ENCODE measurements at places on chromosomes 5 and 9.

DNA sequence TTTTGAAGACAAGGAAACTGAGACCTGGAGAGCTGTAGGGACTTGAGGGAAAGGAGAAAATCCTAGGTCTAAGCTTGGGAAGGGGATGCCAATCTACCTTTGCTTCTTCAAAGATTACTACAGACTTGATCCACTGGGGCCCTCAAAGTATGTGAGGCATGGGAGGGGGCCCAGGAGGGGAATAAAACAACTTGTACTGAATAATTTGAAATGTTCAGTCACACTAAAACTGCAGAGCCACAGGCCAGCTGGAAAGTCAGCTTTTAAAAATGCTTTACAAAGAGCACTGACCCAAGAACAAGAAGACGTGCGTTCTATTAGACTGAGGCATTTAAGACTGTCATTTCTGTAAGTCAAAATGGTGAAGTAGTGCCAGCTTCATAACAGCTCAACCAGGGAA is 13.6 kb downstream of the IL33 start:
- no peak for DNase-seq

DNA sequence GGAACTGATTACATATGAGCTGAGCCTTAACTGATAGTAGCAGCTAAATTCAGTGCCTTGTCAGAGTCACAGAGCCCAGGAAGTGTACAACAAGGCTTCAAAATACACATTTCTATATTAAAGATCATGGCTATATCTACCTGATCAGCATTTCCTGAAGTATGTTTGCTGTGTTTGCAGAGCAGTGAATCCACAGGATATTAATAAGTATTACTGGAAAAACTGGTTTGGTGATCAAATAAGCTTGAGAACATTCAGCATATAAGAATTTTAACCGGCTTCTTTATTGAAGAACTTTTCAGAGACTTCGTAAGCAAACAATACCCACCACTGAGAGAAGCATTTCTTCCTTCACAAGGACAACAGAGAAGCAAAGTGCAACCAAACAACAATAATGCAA is 227.0 kb downstream of the ELAVL2 start:
- no peak for DNase-seq

DNA sequence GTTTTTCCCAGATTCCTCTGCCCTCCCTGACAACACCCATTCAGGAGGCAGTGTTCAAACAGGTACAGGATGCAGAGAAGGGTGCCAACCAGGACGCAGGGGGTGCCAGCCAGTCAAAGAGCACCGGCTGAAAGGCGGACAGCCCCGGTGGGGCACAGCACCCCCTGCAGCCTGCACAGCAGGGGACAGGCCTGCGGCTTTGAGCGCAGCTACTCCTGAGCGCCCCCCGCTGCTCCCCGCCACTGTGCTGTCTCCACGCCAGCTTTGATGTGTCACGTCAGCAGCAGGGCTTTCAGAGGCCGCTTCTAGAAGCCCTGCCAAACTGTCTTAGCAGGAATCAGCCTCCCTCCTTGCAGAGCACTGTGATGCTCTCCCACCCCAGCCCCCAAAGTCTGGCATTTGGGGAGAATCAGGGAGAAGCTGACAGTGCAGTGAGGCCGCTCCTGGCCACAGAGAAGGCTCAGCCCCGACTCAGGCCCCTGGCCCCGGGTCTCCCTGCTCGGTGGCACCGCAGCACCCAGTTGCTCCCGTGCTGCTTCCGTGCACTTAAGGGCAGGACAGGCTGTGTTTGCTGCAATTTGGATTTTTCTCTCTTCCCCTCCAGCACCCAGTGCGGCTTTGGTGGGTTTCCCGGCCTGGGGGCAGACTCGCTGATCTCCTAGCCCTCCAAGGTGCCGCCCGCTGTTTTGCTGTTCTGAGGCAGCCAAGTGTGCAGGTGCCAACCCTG is 20.3 kb downstream of the AK8 start:
- DNase-seq, result no peak

DNA sequence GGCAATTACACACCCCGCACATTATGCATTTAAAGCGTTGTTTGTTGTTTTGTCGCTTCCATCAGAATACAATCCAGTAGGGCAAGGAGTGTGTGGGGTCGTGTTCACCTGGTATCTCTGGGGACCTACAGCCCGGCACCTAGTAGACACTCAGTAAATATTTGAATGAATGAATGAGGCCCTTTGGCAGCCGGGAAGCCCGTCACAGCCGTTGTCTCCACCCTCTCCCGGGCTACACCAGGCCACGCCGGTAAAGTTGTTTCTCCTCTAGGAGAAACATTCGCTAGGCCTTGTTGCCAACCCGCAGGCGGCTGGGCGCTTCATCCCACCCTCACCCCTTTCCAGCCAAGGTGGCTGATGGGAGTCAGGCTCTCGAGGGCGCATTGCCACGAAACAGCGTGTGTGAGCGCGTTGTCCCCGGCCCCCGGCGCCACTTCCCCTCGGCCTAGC is 876 bp upstream of the JAK2 start:
- DNase-seq, result no peak

- no peak for DNase-seq
These were observed 24.9 kb upstream of the PIK3R1 start for GRCh38 chr5:68190619-68191018.

DNA sequence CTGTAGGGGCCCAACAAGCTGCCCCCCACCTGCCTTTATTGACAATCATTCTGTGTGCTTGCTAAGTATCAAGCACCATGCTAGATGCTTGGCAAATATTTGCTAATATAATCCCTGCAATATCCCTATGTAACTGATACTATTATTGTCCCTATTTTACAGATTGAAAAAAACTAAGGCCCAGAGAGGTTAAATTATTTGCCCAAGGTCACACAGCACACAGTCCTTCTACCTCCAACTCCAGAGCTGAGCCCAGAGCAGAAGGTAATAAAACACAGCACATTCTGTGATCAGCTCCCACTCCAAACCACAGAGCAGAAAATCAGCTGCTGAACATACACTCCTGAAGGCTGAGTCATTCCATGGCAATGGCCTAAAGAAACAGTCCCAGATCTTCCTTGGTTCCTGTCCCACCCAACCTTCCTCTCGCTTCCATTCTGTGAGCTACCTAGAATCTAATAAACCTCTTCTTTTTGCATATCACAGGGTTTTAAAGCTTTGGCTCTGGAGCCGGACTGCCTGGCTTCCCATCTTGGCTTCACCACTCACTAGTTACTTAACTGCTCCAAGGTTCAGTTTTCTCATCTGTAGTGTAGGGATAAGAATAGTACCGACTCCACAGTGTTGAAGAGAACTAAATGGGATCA is 66.7 kb upstream of the ADRA1B start:
- DNase-seq, result no peak

GRCh38 chr9:8766096-8766495 is 966.5 kb upstream of the DMAC1 start:
- DNase-seq, result no peak

DNA sequence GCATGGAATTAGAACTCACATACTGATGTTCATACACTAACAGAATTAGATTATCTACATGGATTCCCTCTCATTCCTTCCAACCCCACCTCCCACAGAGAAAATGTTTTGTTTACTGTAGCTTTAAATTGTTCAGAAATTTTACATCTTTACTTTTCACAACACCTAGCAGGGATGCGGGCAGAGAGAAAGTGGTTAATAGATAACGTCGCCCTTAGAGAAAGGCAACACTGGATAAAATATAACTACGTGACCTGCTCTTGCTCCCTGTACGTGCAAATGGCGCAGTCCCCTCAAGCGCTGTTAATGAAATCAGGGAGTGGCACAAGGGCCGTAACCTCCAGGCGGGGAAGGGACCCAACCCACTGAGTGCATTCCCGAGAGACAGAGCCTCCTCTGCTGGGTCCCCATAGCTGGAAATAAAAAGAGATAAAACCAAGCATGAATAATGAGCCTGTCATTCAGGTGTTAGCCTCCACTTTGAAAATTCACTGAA is 125.3 kb upstream of the DAPK1 start:
- no peak for DNase-seq

DNA sequence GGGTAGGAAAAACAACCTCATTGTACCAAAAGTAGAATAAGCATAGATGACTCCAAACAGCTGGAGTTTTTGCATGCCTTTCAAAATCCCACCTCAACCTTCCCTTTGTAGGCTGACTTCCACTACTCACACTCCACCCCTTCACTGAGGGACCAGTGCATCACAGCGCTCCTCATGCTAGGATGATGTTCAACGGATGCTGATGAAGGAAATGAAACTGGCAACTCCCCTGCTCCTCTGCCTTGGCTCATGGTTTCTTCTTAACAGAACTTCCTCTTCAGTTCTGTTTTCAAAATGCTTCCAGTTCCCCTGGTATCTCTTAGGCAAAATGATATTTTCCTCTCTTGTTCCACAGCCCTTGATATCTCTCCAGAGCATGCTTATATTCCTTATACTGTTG is 29.0 kb downstream of the LIFR start:
- DNase-seq, result no peak

- no peak for DNase-seq
These were observed 50.4 kb downstream of the CERT1 start for GRCh38 chr5:75460942-75461610.

DNA sequence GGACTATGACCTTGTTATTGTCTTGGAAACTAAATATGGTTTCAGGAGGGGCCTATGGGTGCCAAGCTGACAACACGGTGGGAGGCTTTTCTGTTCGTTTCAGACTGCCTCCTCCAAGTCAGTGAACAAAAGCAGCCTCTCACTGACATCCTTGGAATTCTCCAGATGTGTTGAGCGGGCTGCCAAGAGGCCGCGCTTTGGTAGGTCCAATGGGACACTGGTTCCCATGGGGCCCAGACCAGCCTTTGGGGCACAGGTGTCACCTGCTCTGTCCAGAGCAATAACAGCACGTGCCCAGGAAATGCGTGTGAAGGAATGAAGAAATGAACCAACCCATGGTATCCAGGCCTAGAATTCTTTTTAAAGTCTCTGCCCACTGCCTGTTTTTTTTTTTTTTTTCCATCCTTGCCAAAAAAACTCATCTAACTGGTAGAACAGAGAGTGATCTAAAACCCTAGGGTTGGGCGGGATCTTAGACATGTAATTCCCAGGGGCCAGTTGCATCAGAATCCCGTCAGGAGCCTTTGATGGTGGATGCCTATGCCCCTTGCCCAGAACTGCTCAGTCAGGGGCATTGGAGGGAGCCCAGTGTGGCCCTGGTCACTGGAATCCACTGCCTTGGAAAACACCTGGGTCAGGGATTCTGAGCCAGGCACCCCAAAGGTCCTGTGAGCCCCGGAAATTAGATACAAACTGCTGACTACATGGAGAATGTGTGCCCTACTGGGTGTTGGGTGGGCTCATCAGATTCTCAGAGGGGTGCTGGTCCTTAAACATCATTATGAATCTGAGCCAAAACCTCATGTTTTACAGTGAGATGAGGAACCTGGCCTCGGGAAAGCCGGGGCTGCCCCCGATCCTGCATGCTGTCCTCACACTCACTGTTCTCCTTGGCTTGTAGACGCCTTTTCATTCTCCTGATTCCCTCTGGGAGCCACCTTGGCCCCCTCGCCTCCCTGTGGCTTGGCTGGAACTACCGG is 60.1 kb downstream of the GTF3C4 start:
- DNase-seq, result no peak

DNA sequence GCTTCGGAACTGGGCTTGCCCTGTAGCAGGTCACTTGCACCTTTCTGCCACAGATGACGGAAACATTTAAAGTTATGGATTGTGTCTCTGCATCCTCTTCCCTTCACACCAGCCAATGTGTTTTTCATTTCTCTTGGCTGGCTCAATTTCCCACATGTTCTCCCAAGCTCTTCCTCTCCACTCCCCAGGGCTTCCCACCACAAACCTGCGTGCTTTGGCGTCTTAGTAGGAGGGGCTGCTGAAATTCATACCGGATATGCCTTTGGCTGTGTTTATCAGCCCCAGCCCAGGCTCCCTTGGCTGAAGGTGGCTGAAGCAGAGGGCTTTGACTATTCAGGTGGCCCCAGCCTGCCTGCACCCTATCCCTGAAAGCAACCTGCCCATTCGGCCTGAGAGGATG is 32.1 kb downstream of the ADRB2 start:
- DNase-seq, result no peak

GRCh38 chr5:107331882-107332281 is 338.9 kb downstream of the EFNA5 start:
- DNase-seq, result no peak

DNA sequence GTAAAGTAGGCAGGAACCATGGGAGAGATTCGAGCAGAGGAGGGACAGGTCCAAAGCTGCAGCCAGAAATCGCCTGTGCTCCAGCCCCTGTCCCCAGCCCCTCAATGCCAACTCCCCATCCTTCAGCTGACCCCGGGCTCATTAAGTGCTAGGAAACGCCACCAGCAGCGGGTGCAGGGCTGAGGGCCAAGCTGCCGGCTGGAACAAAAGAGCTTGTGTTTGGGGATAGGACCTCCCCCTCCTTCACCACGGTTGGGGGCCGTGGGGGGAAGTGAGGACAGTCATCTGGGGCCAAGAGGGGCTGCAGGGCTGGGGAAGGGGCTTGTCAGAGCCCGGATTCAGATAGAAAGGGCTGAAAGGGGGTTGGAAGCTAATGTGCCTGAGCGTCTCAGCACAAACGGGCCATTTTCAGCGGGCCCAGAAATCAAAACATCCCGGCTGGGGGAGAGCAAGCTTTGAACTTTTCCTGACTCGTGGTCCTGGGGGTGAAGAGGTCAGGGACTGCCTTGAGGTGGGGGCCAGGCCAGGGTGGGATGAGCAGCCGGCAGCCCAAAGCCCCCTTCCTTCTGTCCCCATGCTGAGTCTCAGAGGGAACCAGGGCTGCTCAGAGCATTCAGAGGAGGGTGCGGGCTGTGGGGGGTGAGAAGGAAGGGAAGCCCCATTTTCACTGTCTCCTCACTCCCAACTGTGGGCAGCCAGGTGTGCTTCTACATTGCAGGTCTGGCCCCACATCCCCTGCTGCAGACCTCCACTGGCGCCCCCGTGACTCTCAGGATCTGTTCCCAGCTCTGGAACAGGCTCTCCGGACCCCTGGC is 69.4 kb upstream of the DAB2IP start:
- DNase-seq, result no peak

- no peak for DNase-seq
These were observed 289.2 kb upstream of the PTGER4 start for GRCh38 chr5:40390281-40391149.

GRCh38 chr9:97703437-97704344 is 6.6 kb upstream of the XPA start:
- peak; percentile 61 for DNase-seq

GRCh38 chr9:138023394-138024124 is 146.0 kb downstream of the CACNA1B start:
- no peak for DNase-seq

GRCh38 chr5:69517763-69518212 is 25.2 kb downstream of the OCLN start:
- no peak for DNase-seq

- DNase-seq, result peak; percentile 61
These were observed at the start of gene FRMD3 for GRCh38 chr9:83538172-83538889. Gene FRMD3 (minus strand): TSS chr9:83538401. CDS start chr9:83538231, 170 bp downstream.

DNA sequence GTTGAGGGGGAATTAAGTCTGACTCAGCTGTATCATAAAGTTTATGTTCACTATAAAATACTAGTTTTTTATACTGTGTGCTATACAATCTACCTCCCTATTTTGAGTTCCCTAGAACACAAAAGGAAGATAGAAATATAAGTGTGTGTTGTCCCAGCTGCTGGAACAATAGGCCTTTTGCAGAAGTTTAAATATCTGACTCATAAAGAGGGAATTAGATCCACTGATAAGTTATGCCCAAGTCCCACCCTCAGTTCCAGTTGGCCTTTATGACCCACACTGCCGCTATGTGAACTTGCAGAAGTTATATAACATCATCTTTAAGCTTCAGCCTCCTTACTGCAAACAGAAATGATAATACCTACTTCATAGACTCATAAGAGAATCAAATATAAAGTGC is 88.5 kb upstream of the DAB2 start:
- DNase-seq, result no peak
